ENCODE measurements at places on chromosomes 11 and 22.

GRCh38 chr22:30044881-30045493, 35.3 kb upstream of the HORMAD2 start:
- DNase-seq = no peak

- no peak for DNase-seq
These were observed 376.4 kb downstream of the BRD1 start for GRCh38 chr22:49451070-49451840.

DNA sequence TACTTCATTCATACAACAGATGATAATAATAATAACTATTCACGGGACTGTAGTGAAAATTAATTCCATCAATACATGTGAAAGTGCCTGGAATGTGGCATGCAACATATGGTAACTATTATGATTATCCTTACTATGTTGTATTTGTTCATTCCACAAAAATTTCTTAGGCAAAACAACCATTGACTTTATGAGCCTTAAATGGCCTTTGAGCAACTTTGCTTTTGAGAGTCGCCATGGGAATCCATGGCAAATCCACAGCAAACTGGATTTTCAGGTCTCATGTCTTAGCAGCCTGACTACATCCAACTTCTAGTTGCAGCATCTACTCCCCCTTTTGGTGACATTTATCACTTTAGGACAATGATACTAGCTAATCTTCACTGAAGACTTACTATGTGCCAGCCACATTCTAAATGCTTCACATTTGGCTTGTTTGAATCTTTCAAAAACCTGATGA, 56.8 kb downstream of the SLC1A2 start:
- DNase-seq = no peak

GRCh38 chr22:21673534-21674321, 7.9 kb downstream of the PPIL2 start:
- DNase-seq = no peak

GRCh38 chr11:12797996-12798395, 123.8 kb downstream of the TEAD1 start:
- DNase-seq = no peak

GRCh38 chr11:116330439-116331185, 442.2 kb downstream of the BUD13 start:
- no peak for DNase-seq
